ENCODE measurements at places on chromosomes 5 and 9.

DNA sequence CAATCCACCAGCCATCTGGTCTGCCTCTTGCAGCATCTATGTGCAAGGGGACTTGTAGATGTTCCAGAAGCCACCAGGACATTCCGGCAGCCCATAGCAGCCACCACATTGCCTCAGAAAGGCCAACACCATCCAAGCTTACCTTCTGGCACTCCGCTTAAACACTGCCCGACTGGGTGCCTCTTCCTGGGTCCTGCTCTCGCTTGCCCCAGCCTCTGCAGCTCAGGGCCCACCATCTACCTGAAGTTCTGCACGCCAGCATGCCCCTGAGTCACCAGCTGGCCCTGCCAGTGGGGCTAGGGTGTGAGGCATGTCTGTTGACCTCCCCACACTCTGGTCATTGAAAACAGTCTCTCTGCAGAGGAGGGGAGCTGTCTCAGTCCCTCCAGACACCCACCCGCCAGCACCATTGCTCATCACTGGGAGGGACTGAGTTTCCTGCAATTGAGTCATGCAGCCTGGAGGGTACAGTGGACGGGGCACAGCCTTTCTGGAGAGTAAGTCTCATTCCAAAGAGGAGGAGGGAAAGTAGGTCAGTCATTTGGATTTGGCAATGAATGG is 16.9 kb upstream of the COL5A1 start:
- no peak for DNase-seq

DNA sequence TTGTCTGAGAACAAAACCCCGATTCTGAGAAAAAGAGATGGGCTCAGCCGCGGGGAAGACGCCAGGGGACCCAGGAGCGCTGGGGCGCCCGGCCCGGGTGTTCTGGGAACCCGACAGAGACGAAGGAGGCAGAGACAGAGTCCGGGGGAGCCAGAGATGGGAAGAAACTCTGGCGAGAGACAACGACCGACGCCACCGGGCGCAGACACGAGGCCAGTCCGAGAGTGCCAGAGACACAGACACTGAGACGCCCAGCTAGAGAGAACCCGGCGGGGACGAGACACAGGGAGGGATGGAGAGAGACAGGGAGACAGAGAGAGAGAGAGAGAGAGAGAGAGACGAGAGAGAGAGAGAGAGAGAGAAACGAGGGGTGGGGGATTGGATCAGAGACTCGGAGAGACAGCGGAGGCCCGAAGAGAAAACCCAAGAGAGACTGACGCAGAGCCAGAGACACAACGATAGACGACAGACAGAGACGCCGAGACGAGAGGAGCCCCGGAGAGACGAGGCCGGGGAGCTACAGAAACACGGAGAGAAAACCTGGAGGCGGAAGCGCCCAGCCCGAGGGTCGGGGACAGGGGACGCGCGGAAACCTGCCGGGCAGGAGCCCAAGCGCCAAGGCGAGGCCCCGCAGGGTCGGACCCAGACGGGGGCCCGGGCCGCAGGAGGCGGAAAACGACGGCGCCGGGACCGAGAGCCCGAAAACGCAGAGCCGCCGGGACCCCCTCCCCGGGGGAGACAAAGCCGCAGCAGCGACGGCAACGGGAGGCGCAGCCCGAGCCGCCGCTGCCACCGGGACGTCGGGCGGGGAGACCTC is 3.3 kb downstream of the NR5A1 start:
- DNase-seq, result no peak

GRCh38 chr5:421901-422300 is 21.1 kb upstream of the EXOC3 start:
- DNase-seq, result no peak

DNA sequence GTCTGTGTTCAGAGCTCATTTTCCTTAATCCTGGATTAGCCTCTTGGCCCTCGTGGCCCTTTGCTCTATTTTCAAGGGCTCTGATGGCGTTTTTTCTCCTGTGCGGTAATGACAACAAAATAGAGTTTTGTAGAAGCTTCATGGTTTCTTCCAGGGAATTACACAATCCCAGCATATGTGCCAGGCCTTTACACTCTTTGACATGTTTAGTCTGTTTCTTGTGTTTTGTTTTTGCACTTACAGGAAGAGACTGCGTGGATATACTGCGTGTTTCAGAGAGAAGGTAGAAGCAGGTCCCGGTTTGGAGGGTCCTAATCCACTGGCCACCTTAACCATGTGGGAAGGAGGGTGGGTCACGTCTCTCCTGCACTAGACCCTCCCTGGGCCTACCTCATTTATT is 400.2 kb upstream of the IRX4 start:
- DNase-seq, result no peak

DNA sequence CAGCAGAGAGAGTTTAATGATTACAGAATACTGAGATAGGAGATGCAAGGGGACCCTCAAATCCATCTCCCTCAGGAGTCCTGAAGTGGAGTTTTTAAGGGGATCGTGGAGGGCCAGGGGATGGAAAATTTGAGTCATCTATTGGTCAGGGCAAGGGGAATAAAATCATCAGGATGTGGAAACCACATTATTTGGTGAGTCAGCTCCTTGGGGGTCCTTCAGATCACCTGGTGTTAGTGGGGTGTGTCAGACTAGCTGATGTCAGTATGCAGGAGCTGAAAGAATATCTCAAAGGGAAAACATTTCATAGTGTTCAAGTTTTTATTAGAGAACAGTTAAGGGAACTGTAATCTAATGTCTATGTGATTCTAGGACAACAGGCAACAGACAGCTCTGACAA is 183.0 kb upstream of the FTMT start:
- no peak for DNase-seq

DNA sequence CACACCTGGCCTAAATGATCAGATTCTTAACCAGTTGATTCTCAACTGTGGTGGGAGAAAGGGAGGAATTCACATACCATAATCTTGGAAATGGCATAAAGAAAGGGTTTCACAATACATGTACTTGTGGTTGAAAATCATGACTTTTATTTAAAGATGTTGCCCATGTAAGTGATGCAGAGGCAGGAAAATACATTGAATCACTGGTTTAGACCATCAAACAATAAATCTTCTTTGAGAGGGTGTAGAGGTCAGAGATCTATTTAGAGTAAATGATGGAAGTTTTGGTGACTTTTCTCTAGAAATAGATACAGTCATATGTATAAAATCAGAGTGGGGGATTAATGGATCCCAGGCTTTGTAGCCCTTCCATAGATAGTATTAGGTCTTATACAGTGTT is 15.4 kb downstream of the NDUFS4 start:
- no peak for DNase-seq

GRCh38 chr5:168831383-168831782 is 252.2 kb upstream of the PANK3 start:
- no peak for DNase-seq

DNA sequence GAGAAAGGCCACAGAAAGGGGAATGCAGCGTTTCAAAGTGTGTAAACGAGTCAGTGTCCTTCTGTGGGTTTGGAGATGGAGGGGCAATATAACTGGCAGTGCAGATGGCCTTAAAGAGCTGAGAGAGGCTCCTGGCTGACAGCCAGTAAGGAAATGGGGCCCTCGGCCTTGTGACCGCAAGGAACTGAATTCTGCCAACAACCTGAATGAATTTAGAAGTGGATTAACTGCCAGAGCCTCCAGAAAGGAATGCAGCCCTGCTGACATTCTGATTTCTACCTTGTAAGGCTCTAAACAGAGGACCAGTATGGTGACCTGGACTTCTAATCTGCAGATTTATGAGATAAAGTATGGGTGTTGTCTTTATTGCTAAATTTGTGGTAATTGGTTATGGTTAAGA is 17.5 kb upstream of the NREP start:
- no peak for DNase-seq

- no peak for DNase-seq
Observed at GRCh38 chr5:108361239-108361638, 20.7 kb downstream of the FBXL17 start.

All from DMS153 (cell line).